ENCODE measurements at places on chromosomes 2 and 18.
A peak's percentile ranks its signal among the peaks of the same experiment; 100 is the strongest.

DNA sequence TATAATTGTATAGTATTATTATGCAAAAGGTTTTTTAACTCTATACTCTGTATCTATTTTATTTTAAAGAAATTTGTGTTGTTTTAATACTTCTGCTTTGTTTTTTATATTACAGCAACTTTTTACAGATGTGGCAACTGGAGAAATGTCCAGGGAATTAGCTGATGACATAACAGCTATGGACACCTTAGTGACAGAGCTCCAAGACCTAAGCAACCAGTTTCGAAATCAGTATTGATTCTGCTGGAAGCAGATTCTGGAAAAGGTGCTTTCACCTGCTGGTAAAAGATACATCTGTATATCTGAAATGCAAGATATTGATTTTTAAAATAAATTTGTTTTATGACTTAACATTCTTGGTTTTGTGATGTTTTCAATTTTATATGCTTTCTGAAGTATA lies 126.1 kb upstream of the LTBP1 start:
- DNase-seq: no peak

- no peak for DNase-seq
Measured at GRCh38 chr2:118634876-118635275, 212.6 kb downstream of the EN1 start.

DNA sequence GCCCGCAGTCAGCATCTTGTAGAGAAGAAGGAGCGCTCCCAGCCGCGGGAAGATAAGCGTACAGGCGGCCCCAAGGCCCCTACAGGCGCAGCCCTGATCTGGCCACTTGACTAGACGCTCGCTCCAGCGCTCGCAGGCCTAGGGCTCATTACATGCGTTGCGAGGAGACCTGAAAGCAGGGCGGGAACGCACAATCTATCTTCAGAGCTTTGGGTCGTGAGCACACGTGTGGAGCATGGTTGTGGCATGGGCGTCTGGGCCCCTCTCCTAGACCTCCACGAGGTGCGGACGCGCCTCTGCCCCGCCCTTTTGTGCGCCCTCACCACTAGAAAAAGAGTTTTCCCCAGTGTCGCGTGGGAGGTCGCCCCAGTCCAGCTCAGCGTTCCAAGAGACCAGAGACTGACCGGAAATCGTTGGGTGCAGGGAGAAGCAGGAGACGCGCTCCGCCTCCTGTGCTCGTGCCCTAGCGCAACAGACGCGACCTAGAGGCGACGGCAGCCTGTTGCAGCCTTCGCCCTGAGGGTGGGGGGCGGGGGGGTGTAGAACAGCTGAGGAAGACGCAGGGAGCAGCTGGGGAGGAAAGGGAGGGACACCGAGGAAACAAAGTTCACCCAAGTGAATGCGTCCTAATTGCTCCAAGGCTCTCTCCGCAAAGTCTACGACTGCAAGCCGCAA lies 12.6 kb downstream of the NR4A2 start:
- peak; percentile 50 for DNase-seq

DNA sequence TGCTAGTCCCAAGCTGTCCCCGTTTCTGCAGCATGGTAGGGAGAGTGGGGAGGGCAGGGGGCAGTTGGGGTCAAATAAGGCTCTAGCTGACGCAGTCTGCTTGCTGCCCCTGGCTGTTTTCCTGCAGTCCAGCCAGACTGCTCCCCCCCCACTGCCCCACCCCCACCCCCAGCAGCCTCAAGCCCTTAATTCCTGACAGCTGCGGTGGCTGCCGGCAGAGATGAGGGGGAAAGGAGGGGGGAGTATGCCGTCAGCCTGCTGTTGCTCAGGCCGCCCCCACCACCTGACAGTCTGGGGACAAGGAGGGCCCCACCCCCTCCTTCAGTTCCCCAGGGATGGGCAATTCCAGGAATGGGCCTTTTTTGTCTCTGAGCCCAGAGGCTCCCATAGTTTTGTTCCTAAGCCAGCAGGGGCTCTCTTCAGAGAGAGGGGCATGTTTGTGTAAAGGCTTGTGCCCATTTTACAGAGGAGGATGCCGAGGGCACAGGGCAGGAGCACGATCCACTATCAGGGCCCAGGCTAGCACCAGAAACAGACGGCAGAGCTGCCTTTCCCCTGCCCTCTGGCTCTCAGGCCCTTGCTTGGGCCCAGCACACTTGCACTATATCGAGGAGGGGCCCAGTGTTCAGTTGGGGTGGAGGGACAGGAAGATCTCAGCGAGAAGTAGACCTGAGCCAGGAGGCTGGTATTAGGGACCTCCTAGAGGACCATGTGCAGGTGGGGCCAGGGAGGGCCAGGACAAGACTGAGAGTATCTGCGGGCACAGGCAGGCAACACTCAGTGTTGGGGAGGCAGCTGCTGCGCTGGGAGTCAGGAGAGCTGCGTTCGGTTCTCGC lies 1.5 kb upstream of the WNT10A start:
- no peak for DNase-seq

GRCh38 chr2:165793161-165793778 lies 777 bp downstream of the GALNT3 start:
- DNase-seq: peak; percentile 52

- DNase-seq: no peak
Measured at GRCh38 chr2:144438801-144439631, 80.9 kb downstream of the ZEB2 start.

- no peak for DNase-seq
Measured at GRCh38 chr2:157442191-157442590, 1.7 kb downstream of the CYTIP start.

DNA sequence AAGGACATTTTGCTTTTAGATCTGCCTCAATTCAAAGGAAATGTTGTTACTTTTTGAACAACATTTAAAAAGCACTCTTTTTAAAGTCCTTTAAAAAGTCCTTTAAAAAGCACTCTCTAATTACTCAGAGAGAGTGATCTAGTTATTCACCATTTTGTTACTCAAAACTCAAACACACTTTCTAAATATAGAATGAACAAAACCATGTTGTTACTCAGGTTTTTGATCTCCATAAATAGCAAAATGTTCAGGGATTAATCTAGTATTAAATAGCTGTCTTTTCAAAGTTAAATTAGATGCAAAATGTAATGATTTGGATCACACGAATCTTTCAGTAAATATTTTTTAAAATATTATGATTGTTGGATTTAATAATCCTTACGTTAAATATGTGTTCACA lies 143.5 kb upstream of the BOD1L2 start:
- DNase-seq: no peak

GRCh38 chr2:207202645-207203044 lies 36.9 kb upstream of the KLF7 start:
- peak; percentile 56 for DNase-seq

GRCh38 chr2:152407806-152408205 lies 72.8 kb downstream of the FMNL2 start:
- DNase-seq: no peak

DNA sequence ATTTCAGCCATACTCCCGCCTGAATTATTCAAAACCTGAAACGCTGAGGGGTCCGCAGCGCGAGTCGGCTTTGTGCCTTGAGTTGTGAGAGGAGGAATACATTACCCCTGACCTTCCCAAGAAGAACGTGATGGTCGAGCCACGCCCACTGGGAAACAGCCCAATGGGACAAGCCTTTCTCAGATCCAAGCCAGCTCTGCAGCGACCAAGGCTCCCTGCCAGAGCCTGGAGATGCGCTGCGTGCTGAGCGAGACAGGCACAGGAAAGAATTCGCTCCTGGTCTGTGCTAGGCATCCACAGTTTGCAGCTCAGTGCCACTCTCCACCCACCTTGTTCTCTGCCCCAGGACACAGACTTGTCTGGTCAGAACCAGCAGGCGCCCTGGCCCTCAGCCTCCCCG lies 74.1 kb upstream of the GLI2 start:
- no peak for DNase-seq

GRCh38 chr2:215693193-215693998 lies 257.5 kb upstream of the FN1 start:
- DNase-seq: peak; percentile 81

DNA sequence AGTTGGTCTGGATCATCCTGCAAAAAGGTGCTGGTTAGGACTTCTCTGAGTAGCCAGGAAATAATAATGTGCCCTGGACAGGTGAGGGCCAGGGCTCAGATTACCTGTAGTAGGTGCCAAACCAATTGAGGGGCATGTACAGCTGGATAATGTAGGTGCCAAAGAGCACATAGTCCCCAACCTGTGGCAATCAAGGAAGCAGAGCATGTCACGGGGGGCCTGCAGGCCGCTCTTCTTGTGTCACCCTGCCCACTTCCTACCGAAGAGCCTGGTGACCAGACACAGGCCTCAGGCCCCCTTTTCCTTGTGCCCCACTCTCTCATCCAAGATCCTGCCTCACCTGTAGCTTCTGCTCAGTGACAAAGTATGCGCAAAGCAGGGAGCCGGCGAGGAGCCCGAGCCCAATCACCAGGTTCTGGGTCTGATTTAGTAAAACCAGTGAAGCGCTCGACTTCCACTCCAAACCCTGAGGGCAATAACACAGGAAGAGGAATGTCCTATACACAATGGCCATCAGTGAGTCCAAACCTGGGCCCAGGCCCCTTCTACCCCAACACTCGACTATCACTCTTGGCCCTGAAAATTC lies 5.2 kb downstream of the ABCB6 start:
- no peak for DNase-seq

GRCh38 chr2:229344151-229344551 lies 73.1 kb upstream of the PID1 start:
- DNase-seq: peak; percentile 30

DNA sequence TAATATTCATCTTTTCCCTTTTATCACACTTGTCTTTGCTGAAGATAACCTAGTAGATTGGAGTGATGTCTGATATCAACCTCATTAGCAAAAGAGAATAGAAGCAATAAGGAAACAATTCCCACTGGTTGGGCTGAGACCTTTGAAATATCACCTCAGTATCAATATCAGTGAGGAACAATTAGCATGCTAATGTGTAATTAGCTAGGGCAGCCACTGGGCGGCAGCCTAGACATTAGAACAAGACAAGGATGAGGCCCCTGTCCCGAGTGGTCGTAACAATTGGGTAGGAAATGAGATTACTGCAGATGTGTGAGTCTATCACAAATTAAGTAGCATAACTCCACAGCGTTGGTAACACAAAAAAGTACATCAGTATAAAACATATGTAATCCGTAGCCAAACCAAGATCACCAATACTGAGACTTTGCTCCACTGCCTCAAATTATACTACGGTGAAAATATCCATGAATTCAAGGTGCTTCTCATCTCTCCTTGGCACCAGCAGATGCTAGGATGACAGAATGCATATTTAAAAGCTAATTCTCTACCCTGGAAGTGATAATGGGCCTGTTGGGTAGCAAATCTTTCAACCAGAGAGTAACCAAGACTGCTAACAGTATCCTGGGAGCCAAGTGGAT lies 99.1 kb downstream of the ALPK2 start:
- DNase-seq: peak; percentile 64

DNA sequence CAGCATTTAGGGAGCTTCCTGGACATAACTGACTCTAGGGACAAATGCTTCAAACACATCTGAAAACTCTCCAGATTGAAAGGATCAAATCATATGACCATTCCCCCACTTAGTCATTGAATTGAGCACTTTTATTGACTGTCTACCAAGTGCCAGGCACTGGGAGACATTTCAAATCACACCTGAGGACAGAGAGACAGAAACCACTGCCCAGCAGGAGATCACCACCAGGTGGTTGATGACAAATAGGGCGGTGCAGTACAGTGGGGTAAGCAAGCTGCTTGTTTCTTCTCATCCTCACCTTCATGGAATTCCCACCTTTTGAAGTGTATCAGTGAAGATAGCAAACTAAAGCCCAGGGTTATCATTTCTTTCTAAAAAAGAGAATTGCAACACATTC lies 19.0 kb upstream of the CXCR4 start:
- no peak for DNase-seq

GRCh38 chr2:45823723-45824206 lies 172.3 kb downstream of the PRKCE start:
- DNase-seq: no peak

GRCh38 chr2:76039505-76039904 lies 328.8 kb upstream of the GCFC2 start:
- no peak for DNase-seq

DNA sequence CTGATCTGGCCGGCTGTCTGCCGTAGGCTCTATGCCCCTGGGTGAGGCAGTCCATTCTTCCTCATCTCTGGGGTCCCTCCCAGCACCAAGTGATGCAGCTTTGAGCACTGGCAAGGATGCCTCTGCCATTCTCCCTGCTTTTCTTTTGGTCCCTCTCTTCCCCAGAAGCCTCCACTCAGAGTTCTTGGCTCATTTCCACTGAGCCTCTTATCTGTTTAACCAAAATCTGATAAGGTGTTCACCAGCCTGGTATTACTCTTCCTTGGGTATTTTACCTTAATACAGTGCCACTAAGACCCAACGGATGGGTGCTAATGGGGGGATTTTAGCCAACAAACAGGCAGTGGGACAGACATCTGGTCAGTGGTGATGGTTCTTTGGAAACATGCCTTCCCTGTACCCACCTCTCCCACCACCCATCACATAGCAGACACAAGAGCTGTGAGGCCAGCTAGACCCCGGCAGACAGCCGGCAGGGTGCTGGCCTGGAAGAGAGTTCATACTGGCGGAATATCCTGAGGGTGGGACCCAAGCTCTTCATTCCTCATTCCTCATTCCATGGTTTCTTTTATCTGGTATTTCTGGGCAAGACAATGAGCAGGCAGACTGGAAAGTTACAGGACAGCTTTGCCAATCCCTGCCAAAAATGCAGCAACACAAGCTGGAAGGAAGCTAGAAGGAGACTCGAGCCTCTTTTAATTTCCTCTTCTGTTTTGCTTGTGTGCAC lies 34.6 kb downstream of the ZBTB7C start:
- DNase-seq: no peak

DNA sequence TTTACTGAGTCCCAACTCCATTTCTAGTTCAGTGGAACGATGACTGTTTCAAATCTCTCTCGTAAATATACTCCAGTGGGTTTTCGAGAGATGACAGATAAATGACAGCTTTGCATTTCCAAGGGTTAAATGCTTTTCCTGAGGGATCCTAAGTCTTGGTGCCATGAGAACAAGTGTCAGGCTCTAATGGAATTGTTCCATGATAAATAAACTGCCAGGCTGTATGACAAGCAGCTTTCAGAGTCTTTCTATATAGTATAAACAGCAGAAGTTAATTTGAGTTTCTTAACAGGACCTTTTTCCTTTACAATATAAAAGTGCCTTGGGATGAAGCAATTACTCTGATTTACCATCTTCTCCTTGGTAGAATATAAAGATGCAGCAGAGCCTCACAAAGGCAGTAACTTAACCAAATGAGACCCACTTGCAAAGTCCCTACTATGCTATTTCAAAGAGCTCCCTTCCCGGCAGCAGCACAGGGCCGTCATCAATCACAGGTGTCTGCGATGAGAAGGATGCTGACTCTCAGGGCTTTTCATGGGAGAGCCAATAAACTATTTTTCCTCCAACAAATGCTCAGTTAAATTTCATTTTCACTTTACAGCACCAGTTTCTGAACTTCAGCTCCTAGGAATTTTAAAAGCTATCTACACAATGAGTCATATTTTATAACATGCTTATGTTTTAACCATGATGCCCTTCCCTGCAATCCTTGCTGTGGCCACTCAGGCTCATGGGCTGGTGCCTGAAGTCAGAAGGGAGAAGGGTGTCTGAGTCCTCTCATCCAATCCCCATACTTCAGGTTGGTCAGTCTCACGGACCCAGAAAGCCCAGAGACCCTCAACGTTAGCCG lies 123.8 kb downstream of the AFF3 start:
- peak; percentile 86 for DNase-seq

- no peak for DNase-seq
Measured at GRCh38 chr2:60899230-60899891, 18.0 kb downstream of the REL start.

GRCh38 chr2:105432044-105432399 lies 33.2 kb upstream of the FHL2 start:
- no peak for DNase-seq
